NCI-H510A (cell line): ENCODE measurements at places on chromosomes 6 and 20.
A peak's percentile ranks its signal among the peaks of the same experiment; 100 is the strongest.

GRCh38 chr6:29925321-29925720 is 17.0 kb upstream of the HLA-A start:
- DNase-seq, result no peak

DNA sequence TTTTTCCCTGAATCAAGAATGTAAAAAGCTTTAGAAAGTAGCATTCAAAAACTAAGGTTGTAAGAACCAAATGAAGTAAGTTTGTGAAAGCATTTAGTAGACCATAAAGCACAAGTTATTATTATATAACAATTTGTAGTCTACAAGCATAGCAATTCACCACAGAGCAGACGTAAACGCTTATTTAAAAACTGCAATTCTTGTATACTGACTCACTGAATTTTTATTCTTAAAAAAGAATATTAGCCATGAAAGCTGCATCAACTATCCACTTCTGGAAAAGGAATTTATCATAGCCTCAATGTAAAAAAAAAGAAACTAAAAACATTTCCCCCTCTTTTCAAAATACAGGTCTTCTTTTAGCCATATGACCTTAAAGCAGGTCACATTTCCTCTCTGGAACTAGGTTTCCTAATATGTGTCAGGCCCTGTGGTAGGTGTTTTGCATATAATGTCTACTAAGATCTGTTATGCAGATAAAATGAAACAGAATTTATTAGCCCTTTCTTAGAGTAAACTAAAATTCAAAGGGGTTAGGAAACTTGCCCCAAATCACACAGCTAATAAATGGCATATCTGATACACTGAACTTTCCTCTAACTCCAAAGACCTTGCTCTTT is 2.1 kb downstream of the MAP3K7 start:
- DNase-seq, result no peak

DNA sequence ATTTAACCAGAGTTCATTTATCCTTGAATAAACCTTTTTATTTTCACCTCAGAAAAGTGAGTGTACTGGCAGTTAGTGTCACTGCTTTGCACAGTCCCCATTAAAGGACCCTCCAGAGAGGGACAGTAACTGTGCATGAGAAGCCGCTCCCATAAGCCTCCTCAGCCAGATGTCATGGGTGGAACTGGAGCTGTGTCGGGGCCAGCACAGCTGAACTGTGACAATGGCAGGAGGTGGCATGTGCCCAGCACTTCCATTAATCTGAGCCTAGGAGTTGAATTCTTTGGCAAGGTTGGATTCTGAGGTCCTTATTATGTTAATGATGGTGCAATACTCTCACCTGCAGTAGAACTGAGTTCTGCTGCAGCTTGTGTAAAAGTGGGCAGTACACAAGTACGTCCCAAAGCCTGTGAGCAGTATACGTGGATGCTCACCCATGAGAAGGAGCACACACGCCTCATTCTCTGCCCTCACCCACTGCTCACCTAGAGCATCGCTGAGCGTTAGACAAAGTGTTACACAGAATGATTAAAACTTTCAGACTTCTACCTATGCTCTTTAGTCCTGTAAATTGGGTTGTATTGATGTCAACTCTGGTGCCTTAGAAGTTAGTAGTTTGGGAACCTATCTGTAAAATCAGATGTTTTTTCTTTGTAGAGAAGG is 11.9 kb upstream of the CSE1L start:
- DNase-seq, result no peak

DNA sequence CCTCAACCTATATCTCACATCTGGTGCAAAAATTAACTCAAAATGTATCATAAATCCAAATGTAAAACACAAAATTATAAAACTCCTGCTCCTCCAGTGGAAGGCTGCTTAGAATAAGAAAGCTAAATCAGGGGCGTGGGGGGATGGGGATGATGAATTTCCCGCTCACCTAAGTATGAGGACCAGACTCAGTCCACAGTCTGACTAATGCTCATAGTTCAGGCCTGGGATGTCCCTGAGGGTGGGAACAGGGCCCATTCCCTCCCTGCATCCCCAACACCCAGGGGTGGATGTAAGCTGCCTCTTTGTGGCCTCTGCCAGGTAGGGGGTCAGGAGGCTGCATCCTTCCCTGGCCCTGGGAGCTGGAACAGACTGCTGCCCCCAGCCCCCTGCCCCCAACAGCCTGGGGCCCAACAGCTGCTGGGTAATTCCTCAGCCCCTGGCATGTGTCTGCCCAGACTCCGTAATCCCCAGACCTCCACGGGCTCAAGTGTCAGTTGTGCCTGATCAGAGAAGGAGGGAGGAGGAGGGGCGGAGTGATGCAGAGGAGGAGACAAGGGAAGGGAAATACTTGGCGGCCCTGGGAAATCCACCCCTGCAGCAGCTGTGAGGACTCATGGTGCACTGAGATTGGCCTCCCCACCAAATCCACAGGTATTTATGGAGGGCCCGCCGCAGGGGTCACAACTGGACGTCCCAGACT is 224.5 kb downstream of the PREX1 start:
- no peak for DNase-seq

DNA sequence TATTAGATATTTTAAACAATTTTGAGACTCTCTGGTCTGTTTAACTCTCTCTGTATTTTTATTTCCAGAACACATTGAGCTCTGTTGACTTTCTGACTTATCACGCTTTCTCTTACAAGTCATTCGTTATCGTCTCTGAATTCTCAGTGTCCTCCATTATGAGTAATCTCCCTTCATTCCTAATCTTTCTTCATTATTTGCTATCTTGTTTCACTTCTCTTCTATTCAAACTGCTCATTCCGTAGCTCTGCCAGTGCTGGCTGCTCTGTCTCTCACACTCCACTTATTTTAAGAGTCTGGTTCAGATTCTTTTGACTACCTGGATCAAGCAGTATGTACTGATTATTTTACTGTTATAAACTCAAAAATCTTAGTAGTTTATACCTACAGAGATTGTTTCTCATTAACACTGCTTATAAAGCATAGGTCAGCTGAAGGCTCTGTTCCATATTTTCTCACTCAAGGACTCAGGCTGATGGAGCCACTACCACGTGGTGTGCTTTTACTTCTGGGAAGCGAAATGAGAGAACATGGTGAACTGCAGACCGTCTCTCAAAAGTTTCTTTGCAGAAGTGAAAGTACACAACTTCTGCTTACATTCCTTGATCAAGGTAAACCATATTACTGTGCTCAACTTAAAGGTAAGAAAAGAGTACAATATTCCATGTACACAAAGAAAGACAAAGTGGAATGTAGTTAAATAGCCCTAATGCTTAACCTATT is 485.2 kb downstream of the GRIK2 start:
- DNase-seq, result no peak

DNA sequence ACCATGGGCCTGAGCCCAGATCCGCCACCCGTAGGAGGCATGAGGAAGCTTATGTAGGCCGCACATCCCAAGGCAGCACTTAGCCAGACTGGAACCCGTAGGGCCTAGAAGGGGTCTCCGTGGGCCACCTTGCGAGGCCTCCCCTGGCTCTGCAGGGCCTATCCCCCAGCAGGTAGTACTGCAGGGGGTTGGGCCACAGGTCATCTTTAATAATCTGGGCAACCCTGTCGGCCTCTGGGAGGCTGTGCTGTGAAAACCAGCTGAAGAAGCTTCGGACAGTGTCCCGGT is 18.5 kb downstream of the PLAGL2 start:
- DNase-seq, result no peak

DNA sequence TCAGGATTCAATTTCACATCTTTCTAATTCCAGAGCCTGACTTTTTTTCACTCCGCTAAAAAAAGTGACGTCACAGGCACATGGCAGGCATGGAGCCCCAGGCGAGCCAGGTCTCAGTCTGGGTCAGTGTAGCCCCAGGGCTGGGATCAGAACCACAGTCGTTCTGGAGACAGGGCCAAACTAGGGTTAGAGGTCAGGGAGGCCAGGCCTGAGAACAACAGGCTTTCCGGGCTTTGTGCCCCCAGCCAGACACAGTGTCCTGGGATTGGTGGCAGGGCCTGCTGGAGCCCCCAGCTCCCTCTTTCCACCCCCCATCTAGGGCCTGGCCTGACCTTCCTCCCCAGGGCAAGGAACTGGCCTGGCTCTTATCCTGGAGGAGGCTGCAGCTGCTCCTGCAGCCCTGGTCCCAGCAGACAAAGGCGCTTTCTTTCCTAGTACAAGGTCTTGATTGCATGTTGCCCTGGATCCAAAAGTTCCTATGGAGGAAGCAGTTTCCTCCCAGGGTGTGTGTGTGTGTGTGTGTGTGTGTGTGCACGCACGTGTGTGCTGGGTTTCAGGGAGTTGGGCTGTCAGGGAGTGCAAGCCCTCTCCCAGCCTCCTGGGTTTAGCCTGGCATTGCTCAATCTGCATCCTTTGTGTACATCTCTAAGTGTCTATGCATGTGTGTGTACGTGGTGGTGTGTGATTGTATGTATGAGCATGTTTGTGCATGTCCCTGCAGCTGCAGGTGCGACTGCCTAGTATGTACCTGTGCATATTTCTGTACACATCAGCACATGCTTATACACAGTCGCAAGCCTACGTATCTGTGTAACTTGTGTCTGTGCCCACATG is 26.5 kb upstream of the EMILIN3 start:
- DNase-seq, result no peak

- DNase-seq, result no peak
These were observed 203.3 kb upstream of the IMPG1 start for GRCh38 chr6:76275746-76276145.

DNA sequence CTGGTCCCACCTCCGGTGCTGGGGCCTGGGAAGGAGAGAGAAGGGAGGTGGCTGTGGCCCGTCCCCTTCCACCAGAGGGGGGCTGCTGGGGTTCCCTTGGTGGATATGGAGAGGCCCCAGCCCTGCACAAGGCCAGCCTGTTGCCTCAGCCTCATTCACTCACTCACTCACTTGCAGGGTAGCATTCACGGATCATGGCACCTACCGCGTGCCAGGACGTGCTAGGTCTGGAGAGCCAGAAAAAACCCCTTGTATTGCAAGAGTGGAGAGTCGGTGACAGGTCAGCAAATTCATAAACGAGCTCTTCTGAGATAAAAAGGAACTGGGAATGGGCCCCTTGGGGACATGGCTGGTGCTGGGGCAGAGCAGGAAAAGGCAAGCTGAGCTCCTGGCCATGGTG is 6.4 kb upstream of the ZBTB46 start:
- DNase-seq, result no peak

DNA sequence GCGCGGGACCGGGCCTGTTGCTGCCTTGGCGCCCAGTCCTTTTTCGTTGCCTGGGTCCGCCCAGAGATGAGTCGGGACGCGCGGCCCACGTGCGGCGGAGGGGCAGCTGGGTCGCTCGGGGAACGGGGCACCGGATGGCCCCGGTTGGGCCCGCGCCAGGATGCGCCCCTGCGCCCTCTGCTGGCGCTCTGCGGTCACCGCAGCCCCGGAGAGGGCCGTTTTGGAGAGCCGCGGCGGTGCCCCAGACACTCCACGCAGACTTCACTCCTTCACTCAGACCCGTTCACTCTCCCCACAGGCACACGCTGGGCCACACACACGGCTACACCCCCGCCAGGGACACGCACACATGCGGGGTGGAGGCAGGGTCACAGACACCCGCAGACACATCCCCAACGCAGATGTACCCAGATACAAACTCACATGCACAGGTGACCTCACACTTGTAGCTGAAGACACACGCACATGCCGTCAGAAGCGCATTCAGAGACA is 38.8 kb downstream of the SRC start:
- DNase-seq, result no peak

GRCh38 chr6:8743170-8743745 is 307.9 kb upstream of the SLC35B3 start:
- no peak for DNase-seq

- no peak for DNase-seq
These were observed 243.6 kb downstream of the UST start for GRCh38 chr6:148990403-148990802.

DNA sequence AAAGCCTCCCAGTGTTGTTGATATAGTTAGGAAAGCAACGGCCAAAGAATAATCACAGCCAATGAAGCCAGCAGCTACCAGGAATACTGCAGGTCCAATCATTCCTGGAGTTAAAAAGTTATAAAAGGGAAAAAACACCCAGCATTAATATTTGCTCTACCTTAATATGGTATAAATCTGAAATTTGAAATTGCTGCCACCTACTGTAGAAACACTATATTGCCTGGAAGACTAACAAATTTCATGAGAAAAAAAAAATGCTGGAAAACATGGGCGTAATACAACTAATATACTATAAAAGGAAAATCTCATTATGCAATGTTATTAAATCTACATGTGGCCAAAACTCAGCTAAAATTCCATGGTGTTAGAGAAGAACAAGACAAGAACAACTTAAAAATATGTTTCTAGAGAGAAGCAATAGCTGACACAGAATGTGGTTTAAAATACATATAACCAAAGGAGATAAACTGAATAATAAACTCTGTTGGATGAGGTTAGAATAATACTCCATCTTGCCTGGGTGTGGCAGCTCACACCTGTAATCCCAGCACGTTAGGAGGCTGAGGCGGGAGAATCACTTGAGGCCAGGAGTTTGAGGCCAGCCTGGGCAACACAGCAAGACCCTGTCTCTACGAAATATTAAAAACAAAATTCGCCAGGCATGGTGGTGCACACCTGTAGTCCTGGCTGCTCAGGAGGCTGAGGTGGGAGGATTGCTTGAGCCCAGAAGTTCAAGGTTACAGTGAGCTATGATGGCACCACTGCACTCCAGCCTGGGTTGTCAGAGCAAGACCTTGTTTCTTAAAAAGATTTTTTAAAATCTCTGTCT is 43.1 kb downstream of the SLC17A5 start:
- no peak for DNase-seq

DNA sequence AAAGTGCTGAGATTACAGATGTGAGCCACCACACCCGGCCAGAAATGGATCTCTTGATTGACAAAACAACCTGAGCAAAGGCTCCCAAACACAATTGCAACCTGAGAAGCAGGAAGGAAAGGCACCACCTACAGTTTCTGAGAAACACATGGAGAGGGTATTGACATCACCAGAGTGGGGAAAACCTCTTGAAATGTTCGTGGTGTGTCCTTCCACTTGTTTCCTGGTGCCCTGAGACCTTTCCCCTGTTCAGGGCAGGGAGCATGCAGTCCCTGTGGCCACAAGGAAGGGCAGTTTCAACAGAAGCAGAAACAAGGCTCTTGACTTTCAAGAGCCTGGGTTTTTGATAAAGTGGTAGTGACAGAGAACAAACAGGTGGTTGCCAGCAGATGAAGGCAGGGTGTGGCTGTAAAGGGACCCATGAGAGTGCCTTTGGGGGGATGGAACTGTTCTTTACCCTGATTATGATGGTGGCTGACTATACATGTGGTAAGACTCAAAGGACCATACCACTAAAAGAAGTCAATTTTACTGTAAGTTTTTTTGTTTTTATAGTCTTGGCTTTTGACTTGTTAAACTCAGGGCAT is 3.2 kb upstream of the BPIFA1 start:
- peak; percentile 73 for DNase-seq

GRCh38 chr6:32382757-32383420 is 11.2 kb upstream of the TSBP1 start:
- no peak for DNase-seq

- no peak for DNase-seq
These were observed 521 bp downstream of the CDK5RAP1 start for GRCh38 chr20:33400812-33401183.

GRCh38 chr20:62759981-62760431 is 36.3 kb upstream of the MRGBP start:
- no peak for DNase-seq
